Epithelial cell of proximal tubule (primary cell): ENCODE measurements at places on chromosomes 11 and 22. TPM values are rescaled to one million over a fixed set of nuclear protein-coding genes. Genes with fewer than 3 reads are reported as not detected.

DNA sequence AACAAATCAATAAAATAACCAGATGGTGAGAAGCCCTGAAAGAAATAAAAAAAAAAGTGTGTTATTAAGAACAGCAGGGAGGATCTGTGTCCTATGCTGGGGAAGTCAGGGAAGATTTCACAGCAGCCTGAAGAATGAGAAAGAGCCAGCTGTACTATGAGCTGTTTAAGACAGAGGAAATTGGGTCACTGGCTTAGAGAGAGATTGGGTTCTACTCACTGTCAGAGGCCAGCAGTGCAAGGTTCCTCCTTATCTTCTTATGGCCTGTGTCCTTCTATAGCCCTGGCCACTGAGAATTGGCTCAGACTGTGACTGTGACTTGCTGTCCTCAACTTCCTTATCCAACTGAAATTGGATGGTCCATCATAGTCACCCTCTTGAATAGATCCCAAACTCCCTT, 54.8 kb upstream of the FDX1 start:
- no peak for DNase-seq

DNA sequence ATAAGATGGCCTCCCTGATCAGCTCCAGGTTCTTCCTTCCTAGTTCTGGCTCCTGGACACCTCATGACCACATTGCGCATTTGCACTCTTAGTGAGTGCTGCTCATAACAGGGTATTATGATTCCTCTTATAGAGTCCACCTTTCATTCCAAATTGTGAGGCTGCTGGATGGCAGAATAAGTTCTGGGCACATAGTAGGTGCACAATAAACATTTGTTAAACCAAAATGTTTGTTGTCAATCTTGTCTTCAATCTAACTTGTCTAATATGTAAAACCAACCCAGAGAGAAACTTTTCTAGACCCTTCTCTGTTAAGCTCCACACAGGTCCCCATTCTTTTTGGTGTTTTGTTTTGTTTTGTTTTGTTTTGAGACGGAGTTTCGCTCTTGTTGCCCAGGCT, 22.6 kb upstream of the ZBTB16 start:
- DNase-seq: no peak

The FBXO7 gene
- total RNA-seq: 89.7 and 91.0 TPM in 2 replicates

The MS4A6E gene
- not detected in 2 replicates for total RNA-seq

- DNase-seq: no peak
Measured at GRCh38 chr11:132941024-132941646, 591.2 kb downstream of the OPCML start.

- no peak for DNase-seq
Measured at GRCh38 chr11:65435981-65436411, 13.4 kb downstream of the NEAT1 start.

DNA sequence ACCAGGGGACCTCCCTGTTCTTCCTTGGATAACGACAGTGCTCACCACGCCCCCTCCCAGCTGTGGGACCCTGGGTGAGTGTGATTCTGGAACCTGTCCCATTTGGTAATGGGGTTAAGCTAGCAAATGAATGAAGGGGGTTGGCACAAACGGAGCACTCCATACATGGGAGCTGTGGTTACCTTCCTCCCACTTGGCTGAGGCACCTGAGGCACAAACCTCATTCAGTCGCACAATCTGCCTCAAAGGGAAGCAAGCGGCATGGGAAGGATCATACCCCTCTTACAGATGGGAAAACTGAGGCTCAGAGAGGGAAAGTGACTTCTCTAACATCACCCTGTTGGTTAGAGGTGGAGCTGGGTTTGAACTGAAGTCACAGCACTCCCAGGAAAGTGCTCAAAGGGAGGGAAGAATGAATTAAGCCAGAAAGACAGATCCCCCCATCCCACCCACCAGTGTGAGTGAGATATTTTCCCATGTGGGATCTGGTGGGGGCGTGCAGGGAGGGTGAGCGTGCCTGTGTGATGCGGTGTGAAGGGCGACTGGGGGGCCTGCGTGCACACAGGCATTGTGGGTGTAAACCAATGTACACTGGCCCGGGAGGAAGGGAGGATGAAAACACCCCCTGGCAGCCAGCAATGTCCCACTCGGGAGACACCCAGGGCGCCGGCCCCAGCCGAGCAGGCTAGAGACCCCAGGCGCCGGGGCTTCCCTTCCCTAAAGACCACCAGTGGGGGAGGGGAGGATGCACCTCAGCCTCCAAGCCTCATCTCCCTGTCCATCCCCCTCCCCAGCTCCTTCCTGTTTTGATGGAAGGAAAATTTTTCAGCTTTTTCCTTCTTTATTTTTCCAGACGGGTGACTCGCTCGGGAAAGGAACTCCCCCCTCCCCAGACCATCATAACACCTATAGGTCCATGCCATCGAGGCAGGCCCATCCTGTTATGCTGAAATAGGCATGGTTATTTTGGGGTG, 8.0 kb upstream of the PDGFB start:
- no peak for DNase-seq

GRCh38 chr22:43155789-43156188, 4.4 kb downstream of the TSPO start:
- no peak for DNase-seq

- no peak for DNase-seq
Measured at GRCh38 chr11:8839957-8840945, 70.7 kb upstream of the AKIP1 start.

GRCh38 chr11:18650859-18651557, 16.9 kb upstream of the SPTY2D1 start:
- DNase-seq: no peak
